Stimulated activated CD8-positive, alpha-beta memory T cell treated with anti-CD3 and anti-CD28 coated beads, Interleukin-4, amount 100 ng/mL, for 1 hour (primary cell): ENCODE measurements at places on chromosomes 1 and 21.

- DNase-seq = no peak
These were observed 152.4 kb downstream of the HLX start for GRCh38 chr1:221031458-221032203.

DNA sequence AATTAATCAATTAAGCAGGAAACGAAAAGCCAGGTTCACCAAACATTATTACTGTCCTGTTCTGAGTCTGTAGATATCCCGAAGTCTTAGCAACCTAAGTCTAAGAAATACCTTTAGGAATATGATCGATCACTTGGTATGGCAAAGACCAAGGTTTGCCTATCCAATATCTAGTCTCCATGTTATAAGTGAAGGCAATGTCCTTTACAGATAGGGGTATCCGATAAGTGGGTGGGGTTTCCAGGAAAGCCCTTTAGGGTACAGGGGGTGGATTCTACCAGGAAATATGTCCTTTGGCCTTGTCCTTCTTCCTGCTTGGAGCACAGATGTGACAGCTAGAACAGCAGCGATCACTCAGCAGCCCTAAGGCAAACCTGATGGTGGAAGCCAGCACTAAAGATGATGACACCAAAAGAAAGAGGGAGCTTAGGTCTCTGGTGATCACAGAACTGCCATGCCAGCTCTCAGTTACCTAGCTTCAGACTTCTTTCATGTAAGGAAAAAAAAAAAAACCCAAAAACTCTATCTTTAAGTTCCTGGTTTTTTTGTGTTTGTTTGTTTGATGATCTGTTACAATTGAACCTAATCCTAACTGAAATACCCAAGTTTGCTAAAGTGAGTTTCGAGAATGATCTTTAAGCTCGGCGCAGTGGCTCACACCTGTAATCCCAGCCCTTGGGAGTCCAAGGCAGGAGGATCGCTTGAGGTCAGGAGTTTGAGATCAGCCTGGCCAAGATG is 40.8 kb downstream of the DSTYK start:
- DNase-seq = no peak

GRCh38 chr1:91661121-91661520 is 160.5 kb downstream of the CDC7 start:
- DNase-seq = no peak

- no peak for DNase-seq
These were observed 198.8 kb upstream of the C8B start for GRCh38 chr1:57164584-57164983.

- no peak for DNase-seq
These were observed 498.3 kb downstream of the ADGRL2 start for GRCh38 chr1:82299056-82299455.

- DNase-seq = no peak
These were observed 7.3 kb upstream of the CA6 start for GRCh38 chr1:8938232-8938999.

- DNase-seq = no peak
These were observed 13.2 kb upstream of the SEC16B start for GRCh38 chr1:177983077-177983476.

DNA sequence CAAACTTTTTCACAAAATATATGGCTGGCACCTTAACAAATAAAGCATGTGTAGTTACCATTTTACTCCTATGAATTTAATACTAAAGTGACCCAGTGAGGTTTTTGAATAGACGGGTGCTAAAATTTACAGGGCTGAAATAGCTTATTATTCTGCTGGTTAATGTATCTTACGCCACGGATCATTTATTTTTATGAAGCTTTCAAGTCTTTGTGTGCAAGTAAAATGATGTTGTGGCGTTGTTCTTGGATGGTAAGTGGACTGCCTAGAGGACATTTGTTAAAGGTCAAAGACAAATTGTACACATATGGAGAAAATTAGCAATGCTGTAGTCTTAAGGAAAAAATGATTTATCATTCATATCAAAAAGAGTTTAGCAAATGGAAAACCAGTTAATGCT is 22.8 kb downstream of the INSL5 start:
- DNase-seq = no peak

DNA sequence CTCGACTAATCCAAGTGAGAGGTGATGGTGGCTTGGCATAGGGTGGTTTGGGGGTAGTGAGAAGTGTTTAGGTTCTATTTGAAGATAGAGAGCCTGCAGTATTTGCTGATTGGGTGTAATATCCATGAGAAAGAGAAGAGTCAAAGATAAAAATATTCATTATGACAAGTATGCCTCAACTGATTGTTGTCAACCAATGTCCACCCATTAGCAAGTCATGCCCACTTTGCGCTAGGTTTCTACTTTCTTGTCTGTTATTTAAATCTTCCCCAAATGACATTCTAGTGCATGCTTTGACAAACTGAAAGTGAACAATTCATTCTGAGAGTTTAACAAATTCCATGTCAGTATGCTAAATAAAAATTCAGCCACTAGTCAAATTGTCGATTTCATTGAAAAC is 3.8 kb upstream of the XCL1 start:
- no peak for DNase-seq

DNA sequence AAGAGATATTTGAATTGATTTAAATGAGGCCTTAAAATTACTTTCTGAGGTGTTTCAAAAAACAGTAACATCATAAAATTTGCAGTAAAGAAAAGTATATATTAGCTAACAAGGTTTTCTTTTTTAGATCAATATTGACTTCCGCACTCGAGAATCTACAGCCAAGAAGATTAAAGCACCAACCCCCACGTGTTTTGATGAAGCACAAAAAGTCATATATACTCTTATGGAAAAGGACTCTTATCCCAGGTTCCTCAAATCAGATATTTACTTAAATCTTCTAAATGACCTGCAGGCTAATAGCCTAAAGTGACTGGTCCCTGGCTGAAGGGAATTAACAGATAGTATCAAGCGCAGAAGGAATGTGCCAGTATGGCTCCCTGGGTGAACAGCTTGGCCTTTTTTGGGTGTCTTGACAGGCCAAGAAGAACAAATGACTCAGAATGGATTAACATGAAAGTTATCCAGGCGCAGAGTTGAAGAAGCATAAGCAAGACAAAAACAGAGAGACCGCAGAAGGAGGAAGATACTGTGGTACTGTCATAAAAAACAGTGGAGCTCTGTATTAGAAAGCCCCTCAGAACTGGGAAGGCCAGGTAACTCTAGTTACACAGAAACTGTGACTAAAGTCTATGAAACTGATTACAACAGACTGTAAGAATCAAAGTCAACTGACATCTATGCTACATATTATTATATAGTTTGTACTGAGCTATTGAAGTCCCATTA is 3.6 kb downstream of the RGS1 start:
- DNase-seq = no peak

GRCh38 chr1:79587229-79587628 is 580.7 kb upstream of the ADGRL4 start:
- DNase-seq = no peak

DNA sequence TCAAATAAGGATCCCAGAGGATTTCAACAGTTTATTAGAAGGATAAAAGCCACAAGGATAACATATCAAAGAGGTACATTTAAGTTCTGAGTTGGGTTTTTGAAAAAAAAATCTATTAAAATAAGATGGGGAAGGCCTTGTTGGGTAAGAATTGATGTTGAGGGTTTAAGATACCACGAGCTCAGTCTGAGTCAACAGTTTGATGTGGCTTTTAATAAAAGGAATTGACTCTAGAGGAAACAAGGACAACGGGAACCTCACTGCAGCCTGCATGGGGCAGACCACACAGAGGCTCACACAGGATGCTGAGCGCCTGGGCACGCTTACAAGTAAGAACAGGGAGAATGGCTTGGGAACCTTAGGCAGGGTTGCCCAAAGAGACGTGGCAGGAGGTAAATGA is 107.5 kb downstream of the TIAM1 start:
- DNase-seq = no peak

- DNase-seq = no peak
These were observed 33.5 kb downstream of the NEK2 start for GRCh38 chr1:211641942-211642341.

GRCh38 chr1:116529199-116529631 is 41.6 kb downstream of the CD58 start:
- DNase-seq = no peak

DNA sequence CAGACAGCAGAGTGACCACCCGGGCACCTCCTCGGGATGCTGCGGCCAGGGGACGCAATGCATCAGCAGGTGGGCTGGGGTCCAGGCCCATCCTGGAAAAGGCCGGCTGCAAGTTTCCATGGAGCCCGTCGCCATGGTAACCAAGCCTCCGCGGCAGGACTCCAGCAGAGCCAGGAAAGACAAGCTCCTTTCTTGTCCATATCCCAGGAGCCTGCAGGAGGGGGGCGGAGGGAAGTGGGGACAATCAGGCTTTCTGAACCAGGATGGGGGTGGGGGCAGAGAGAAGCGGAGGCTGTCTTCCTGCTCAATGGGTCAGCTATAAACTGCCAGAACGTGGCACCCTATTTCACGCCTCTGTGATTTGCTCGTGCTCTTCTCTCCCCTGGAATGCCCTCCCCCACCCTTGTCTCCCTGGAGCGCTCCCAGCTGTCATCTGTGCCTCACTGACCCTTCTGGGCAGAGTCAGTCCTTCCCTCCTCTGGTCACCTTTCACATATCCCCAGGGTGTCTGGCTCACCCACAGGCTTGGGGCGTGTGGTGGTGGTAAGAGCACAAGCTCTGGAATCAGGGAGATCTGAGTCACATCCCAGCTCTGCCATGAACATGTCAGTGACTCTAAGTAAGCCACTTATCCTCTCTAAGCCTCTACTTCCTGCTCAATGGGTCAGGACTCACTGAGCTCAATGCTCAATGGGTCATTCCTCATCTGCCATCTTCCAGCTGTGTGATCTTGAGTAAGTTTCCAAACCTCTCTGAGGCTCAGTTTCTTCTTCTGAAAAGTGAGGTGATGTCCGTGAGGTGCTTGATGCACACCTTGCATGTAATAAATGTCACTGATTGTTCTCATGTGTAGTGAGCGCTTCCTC is 58.9 kb upstream of the LAPTM5 start:
- no peak for DNase-seq

DNA sequence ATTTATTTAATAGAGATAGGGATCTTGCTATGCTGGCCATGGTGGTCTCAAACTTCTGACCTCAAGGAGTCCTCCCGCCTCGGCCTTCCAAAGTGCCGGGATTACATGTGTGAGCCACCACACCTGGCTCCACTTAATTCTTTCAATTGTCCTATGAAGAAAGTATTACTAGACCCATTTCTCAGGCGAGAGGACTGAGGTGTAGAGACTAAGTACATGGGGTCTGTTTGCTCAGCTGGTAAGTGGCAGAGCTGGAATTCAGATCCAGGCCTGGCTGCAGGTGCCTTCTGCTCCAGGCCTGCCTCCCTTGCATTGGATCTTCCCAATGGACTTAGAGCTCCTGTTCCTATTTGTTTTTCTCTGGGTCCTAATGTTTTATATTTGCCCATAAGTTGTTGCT is 55.5 kb downstream of the HTR6 start:
- DNase-seq = no peak

GRCh38 chr1:99252630-99253029 is 11.7 kb upstream of the PLPPR4 start:
- DNase-seq = no peak

GRCh38 chr1:246772686-246773085 is 48.5 kb downstream of the SCCPDH start:
- DNase-seq = no peak

GRCh38 chr1:8423692-8424538 is 106.0 kb downstream of the SLC45A1 start:
- no peak for DNase-seq

- no peak for DNase-seq
These were observed at the start of gene KIAA1614 for GRCh38 chr1:180912801-180913565. KIAA1614 (plus strand) TSS chr1:180912897; CDS start chr1:180913244, 347 bp downstream.

- DNase-seq = no peak
These were observed 2.4 kb downstream of the PLPP3 start for GRCh38 chr1:56576880-56577405.

DNA sequence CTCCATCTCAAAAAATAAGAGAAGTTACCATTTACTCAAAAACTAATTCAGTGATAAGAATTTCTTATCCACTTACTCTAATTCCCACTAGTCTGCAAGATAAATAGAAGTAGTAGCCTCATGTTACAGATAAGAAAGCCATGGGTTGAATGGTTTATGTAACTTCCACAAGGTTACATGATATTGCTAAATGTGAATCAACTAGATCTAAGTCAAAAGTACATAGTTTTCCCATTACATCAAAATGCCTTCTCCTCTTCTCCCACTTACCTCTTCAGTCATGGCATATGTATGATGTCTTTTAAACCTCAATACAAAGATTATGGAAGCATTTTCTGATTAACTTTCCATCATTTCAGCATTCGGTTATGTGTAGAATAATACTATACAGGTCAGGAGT is 108.5 kb downstream of the ASH1L start:
- no peak for DNase-seq

GRCh38 chr1:210250665-210250997 is 18.0 kb downstream of the SERTAD4 start:
- DNase-seq = no peak

- no peak for DNase-seq
These were observed 304.0 kb downstream of the DUSP10 start for GRCh38 chr1:221437926-221438325.

DNA sequence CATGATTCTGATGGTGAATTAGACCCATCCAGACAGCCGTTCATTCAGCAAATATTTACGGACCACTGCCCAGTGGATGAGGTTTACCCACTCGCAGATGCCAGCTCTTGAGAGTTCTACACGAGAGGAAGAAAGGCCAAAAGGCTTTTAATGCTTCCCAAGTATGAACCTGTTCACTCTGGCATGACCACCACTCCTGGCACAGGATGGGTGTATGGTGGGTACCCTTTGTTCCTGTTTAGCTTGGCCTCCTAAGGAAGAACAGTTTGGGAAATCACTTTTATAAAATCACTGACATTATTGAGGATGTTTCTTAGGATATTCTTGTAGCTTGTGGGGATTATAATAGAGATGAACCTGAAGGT is 67.2 kb downstream of the HMGB4 start:
- no peak for DNase-seq

GRCh38 chr1:88111816-88112215 is 572.3 kb upstream of the PKN2 start:
- DNase-seq = no peak

DNA sequence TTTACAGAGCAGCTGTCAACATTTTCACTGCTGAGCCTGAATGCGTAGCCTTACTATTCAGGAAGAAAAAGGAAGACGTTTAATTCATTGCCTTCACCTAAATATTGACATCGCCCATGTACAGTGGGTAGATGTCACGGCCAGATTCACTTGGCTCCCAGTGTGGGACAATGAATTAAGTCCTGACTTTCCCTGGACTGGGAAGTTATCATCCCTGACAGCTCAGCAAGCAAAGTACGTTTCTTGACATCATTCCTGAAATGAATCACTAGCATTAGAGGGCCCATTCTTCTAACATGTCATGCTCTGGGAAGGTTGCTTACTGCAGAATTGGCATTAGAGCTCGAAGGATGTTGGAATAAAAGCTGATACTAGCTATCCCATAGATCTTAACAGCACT is 37.8 kb downstream of the LRRC53 start:
- DNase-seq = no peak

GRCh38 chr1:211318576-211319280 is 7.9 kb upstream of the TRAF5 start:
- DNase-seq = no peak
